Activated CD8-positive, alpha-beta memory T cell treated with anti-CD3 and anti-CD28 coated beads for 24 hours (primary cell): ENCODE measurements at places on chromosomes 3 and 15.

- DNase-seq, result no peak
Measured at GRCh38 chr15:50418041-50418583, 6.1 kb upstream of the USP8 start.

DNA sequence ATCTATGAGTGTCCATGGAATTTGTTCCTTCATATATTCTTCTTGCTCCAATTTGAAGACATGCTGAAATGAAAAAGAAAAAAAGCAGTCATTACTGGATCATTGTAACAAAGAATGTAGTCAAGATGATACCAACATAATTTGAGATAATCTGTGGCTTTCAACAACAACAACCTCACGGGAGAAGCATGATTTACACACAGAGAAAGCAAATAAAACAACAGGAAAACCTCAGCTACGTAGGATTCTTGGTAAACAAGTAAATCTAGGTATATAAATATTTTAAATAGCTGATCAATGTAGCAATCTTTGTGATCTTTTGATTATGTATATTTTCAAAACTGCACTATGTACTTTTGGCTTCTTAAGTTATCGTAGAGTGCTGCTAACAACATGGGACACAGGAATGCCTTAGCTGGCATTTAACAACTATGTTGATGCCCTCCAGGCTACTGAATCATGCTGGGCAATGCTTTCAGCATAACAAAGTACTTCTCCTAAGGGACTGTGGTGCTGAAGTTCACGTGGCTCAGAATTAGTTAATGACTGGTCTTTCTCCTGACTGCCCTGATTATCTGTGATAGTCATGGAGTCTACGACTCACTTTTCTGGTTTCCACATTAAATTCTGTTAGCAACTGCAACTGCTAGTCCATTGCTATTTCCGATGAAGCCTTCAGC is 96.5 kb upstream of the MYO5C start:
- DNase-seq, result no peak

GRCh38 chr3:57810471-57811137 is 54.5 kb downstream of the SLMAP start:
- DNase-seq, result no peak

DNA sequence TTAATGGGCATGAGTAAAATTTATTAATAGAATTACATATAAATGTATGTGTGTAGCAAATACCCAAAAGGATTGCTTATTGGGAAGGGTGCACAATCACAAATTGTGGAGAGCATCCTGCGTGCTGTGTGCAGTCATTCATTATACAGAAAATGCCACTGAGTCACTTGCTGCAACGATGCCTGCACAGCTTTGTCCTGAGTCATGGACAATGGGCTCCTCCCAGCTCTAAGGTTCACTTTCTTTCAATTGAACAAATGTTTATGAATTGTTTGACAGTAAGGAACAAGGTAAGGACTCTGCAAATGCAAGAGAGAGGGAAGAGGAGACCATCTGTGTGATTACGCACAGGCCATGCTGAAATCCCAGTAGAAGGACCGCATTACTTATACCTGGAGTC is 18.7 kb downstream of the CFAP161 start:
- DNase-seq, result no peak

DNA sequence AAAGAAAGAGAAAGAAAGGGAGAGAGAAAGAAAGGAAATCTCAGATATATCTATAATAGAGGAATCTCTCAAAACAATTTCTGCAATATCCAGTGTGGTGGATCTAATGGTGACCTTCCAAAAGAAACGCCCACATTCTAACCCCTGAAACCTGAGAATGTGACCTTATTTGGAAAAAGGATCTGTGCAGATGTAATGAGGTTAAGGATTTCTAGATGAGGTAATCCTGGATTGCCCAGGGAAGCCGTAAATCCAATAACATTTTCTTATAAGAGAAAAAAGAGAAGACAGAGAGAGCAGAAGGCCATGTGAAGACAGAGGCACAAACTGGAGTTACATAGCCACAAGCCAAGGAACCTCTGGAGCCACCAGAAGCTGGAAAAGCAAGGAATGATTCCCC is 307.6 kb downstream of the ZBTB20 start:
- no peak for DNase-seq

GRCh38 chr15:89772932-89773583 is 3.1 kb upstream of the MESP2 start:
- DNase-seq, result no peak

DNA sequence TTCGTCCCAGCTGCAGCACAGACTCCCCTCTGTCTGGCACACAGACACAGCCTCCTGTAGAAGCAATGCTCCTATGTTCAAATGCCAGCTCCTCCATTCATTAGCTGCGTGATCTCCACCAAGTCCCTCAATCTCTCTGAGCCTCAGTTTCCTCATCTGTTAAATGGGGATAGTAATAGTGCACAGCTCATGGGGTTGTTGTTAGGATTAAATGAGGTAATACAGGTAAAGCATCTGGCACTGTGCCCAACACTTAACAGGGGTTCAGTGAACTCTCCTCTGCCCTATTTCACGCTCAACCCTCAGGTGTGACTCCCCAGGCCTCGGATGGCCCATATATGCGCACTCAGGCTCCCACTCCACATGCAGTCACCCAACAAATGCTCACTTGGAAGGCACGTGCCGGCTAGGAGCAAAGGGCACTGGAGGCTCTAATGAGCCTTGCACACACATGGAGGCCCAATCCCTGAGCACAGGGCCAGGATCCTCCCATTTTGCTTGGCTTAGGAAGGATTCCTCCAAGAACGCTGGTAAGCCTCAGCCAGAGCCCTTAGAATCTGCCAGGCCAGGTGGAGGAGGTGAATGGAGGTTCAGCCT is 176.0 kb upstream of the LINGO1 start:
- DNase-seq, result no peak

GRCh38 chr15:99275525-99276128 is 24.3 kb downstream of the LRRC28 start:
- no peak for DNase-seq

GRCh38 chr15:92958105-92958504 is 58.0 kb downstream of the CHD2 start:
- DNase-seq, result no peak

DNA sequence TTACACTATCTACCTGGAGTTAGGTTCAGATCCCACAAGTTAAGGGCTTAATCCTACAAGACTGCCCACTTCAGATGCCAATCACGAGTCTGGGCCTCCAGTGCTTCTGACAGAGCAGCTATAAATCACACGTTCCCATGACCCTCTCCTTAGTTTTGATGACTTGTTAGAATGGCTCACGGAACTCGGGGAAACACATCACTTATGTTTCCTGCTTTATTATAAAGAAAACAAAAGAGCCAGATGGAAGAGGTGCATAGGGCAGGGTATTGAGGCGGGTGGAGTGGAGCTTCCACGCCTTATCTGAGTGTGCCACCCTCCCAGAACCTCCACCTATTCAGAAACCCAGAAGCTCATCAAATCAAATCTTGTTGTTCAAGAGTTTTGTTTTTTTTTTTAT is 170.8 kb downstream of the MOBP start:
- DNase-seq, result no peak

DNA sequence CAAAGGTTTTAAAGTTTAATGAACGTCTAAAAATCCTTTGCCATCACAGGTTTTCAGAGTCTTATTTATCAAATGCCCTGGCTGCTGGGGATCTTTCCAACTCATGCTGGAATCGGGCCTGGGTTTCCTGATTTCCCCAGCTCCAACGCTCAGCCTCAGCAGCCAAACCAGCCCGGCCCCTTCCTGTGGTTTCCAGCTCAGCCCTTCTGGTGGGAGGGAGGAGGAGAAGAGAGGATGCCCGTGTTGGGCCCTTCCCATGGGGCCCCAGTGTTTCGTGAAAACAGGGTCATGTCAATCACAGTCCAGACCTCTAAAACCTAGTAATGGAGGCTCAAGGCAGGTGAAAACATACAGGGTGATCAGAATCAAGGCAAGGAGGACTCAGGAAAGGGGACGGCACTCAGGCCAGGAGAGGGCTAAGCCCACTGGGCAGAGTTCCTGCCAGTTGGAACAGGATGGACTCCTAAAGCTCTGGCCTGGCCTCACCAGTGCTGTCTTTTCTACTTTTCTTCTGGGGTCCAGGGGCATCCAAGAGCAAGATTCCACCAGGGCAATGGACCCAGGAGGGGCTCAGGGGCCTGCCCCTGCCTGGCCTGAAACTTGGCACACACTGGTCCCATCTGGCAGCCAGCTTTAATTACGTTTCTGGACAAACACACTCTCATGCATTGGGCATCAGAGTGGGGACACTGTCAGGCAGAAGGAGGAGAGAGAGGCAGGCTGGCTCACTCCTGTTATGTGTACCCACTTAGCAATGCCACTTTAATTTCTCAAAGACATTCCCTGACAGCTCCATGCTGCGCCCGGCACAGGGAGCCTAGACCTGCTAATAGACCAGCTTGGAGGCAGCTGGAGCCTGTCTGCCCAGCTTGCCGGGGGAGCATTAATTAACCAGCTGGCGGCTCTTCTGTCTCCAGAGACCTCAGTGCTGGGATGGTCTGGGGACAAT is 194.6 kb downstream of the FAM43A start:
- peak; percentile 48 for DNase-seq

DNA sequence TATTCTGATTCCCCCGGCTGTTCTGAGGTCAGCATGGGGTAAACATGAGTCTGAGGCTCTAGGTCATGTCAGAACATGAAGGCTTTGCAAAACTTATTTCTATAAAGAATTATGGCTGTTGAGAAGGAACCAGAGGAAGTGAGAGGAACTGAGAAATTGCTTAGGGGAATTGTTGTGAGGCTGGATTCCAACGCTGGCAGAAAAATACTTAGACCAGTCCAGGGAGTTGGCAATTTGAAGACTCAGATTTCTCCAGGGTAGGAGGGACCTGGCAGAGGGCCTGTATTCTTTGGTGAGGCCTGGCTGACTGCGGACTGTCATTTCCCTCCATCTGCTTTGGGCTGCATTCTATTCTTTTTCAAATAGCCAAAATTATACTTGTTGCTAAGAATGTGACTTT is 155.5 kb downstream of the PLD1 start:
- no peak for DNase-seq

DNA sequence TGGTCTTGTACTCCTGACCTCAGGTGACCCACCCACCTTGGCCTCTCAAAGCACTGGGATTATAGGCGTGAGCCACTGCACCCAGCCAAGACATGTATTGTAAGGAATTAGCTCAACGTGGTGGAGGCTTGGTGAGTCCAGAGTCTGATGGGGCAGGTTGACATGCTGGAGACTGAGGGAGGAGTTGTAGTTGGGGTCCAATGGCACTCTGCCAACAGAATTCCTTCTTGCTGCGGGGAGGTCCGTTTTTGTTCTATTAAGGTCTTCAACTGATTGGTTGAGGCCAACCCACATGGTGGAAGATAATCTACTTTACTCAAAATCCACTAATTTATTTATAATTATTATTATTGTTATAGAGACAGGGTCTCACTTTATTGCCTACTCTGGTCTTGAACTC is 30.1 kb downstream of the PLA2G4D start:
- DNase-seq, result no peak

DNA sequence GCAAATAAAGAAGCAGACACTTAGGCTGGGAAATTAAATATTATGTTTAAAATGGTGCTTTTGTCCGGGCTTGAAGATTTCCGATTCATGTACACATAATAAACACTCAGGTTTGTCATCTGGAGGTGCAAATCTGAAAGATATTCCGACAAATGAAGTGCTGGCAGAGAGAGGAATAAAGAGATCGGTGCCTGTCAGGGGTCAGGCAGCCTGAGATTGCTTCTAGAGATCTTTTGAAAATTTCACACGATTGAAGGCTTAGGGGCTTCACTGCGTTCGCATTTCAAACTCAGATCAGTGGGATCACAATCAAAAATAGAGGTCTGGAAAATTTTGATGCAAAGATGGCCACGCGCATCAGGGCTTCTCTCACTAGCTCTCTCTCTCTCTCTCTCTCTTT is 33.2 kb downstream of the NR2F2 start:
- DNase-seq, result no peak

- no peak for DNase-seq
Measured at GRCh38 chr3:15154326-15154725, 51.7 kb upstream of the CAPN7 start.

DNA sequence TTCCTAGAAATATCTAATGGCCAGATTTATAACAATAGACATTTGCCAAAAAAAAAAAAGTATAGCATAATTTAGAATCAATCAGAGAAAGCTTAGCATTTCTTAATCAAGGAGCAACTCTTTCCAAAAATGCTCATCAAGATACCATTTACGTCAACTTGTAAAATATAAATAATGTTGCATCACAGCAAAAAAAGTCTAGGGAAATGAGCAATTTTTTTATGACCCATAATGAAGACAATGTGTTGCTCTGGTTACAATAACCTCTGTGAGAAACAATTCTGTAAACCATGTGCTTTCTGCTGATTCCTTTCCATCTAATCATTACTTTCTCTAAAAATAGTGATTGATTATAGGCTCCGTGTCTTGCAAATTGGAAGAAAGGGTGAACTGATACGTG is 36.3 kb downstream of the KBTBD8 start:
- DNase-seq, result no peak

- DNase-seq, result no peak
Measured at GRCh38 chr3:30615615-30616346, 9.4 kb downstream of the TGFBR2 start.

DNA sequence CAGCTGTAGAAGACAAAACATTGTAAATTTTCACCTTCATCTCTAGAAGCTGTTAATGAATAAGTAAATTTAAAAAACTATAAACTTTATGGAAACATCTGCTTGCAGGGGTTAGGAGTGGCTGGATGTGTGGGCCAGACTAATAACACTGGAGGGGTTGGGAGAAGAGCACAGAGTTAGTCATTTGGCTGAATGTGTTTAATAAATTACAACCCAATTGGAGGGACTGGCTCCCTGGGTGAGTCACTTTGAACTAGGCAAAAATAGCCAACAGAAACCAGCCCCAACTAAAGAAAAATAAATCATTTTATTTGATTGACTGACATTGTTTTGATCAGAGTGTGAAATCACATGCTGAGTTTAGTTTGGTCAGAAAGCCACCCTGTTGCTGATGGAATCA is 21.8 kb downstream of the DGKG start:
- DNase-seq, result no peak

- no peak for DNase-seq
Measured at GRCh38 chr3:34001022-34001421, 202.6 kb downstream of the PDCD6IP start.

DNA sequence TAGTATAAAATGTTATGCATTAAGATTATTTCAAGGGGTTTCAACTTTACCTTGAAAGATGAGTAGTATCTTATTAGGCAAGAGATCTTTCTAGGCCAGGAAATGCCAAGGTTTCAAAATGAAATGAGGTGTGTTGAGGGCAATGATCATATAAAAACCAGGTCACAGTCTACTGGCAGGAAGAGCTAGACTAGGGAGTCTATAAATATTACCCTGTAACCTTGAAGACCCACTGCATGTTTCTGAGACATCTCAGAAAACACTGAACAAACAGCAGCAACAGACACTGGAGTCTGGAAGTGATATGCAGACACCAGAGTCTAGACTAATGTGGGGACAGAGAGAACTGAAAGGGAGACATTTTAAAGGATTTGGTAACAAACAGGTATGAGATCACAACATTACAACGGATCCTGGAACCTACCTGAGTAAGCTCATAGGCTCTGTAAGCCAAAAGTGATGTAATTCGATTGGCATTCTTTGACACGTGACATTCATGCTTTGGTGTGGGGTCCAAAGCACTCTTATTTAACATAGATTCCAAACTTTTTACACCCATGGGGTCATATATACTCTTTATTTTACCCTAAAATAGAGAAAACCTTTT is 15.0 kb downstream of the TASOR start:
- no peak for DNase-seq
